ENCODE measurements at places on chromosomes 7 and 10.

DNA sequence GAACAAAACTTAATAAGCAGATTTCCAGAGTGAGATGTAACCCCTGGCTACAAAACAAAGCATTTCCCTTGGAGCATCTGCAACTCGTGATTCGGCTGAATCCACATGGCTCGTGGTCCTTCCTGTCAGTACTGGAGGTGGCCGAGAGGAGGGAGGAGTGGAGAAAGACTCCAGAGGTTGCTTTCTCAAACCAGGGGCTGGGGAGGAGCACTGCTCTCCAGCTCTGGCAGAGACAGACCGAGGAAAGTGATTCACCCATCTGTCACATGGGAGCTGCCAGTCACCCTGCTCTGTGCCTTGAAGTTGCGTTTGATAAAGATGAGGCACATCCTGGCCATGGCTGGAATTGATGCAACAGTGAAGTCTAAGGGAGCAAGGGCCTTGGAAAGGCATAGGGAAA lies 72.7 kb downstream of the COL13A1 start:
- DNase-seq = no peak

- no peak for DNase-seq
Observed at GRCh38 chr7:122535086-122535485, 163.8 kb downstream of the RNF133 start.

DNA sequence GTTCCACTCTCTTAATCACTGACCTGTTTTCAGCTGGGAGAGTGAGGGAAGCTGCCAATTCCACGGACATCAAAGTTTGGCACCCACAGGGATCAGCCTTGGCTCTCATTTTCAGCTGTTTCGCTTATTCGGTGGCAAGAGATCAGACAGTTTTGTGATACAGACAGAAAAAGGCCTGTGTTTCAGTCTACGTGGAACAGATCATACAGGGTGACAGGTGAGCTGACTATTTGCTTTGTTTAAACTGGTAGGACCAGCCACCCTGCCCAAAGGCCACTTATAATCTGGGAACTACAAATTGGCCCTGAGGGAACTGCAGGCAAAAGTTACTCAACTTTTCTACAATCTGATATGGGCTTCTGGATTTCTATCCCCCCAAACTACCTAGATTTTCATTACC lies 128.6 kb downstream of the ZNF467 start:
- no peak for DNase-seq

DNA sequence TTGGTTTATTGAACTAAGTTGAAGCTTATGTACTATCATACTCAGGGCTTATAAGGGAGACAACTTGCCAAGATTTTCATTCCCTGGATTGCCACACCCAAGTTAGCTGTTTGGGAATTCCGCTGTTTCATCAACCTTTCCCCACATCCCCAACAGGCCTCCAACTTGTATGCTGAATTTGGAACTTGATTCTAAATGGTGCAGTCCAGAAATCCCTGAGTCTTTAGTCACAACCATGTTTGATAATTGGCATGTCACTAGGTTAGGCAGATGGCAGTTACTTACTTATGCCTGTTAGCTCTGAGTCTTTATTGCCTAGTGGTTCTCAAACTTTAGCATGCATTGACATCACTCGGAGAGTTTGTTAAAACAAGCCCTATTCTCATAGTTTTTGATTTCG lies 135.4 kb upstream of the PRPS1L1 start:
- no peak for DNase-seq

DNA sequence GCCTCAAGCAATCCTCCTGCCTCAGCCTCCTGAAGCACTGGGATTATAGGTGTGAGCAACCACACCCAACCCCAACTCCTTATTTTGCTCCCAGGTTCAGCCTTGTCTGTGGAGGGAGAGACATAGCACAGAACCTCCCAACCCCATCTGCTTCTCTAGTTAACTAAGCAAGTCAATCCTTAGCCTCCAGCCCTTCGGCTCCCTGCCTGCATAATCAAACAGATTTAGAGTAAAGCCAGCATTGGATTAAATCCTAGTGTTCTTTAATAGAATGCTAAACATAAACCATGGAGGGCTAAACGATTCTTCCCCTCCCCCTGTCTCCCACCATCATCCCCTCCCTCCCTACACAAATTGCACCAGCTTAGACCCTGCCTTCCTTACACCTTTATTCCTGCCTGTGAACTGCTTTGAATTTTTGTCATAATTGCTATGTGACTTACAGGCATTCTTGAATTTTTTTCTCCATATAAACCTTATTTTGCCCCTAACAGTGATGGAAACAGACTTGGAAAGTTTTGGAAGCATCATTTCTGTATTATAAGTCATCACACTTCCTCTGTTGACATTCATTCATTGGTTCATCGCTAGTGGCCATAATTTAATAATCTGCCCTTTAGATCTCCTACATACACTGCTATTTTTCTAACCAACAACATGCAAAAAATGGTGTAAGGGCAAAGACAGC lies 72.6 kb upstream of the TOMM7 start:
- DNase-seq = no peak

GRCh38 chr7:12993025-12993424 lies 305.6 kb downstream of the ARL4A start:
- DNase-seq = no peak

DNA sequence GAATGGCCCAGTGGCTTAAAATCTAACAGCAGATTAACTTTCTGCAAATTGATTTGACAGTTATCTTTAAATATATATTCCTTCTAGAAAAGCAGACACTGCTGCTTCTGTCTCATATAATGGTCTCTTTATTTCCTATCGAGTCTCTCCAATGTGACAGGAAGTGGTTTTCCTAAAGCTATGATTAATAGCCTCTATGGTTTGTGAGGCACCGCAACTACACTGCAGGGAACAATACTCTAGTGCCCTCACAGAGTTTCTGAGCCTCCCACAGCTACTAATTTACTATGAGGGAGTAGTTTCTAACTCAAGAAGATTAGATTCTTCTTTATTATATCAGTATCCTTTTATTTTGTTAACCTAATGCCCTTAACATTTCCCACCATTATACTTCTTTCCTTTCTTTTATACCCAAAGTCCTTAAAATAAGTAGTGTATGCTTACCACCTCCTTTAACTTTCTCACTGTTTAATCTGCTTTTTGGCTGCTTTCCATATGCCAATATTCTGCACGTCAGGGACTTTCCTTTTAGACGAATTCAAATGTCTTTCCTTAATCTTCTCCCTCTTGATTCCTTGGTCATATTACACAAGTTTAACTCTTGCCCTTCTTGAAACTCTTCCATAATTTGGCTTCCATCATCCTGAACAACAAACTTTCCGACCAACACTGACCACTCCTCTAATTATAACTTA lies 23.8 kb upstream of the AHR start:
- DNase-seq = no peak

DNA sequence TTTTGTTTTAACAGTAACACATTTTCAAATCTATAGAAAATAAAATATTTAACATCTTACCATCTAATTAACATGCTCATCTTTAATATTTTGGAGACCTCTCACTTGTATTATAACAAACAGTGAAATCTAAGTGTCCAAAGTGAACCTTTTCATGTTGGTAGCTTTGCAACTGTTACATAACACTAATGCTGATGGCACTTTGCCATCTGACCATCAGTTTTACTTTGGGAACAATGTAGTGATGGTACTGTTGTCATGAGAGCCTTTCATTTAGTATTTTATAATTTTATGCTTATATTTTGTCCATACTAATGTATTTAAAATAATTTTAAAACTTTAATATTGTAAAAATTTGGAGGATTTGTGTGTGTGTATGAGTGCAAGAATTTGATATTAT lies 1017.0 kb upstream of the KCND2 start:
- DNase-seq = no peak

DNA sequence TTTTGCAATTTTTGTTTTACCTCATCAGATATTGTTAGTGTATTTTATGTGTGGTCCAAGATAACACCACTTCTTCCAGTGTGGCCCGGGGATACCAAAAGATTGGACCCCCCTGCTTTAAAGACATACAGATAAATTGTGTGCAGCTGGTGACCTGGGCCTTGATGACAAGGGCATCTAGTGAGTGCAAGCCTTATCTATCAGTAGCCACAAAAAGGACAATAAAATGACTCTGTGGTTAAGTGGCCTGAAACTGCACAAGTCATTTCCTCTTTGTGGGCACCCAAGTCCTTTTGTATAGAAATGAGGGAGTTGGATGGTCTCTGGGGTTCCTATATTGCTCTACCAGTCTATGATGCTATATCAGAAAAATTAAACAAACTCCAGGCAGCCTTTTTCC lies 98.1 kb downstream of the PARD3 start:
- DNase-seq = no peak

DNA sequence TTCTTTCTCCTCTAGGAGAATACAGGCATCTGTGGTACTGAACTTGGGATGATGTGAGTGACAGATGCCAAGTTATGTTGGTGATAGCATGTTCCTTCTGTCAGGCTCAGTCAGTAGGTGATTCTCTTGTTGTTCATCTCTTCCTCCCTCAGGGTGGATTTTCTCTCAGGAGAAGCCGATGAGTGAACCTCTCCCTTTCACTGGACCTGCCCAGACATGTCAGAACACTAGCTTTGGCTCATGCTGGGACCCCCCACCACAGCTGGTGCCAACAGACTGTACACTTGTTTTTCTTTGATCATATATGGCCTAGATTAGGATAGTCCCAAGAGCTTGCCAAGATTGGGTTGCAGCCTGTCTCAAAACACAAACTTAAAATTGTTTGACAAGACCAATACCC lies 129.4 kb downstream of the BMPER start:
- DNase-seq = no peak

- DNase-seq = peak; percentile 74
Observed at GRCh38 chr7:94655848-94656657, at the start of gene SGCE. SGCE (minus strand) TSS chr7:94656133; CDS start chr7:94656098, 35 bp downstream.

- DNase-seq = no peak
Observed at GRCh38 chr7:157263156-157263555, 73.6 kb upstream of the DNAJB6 start.

- no peak for DNase-seq
Observed at GRCh38 chr7:120991581-120991980, 3.1 kb downstream of the CPED1 start.

DNA sequence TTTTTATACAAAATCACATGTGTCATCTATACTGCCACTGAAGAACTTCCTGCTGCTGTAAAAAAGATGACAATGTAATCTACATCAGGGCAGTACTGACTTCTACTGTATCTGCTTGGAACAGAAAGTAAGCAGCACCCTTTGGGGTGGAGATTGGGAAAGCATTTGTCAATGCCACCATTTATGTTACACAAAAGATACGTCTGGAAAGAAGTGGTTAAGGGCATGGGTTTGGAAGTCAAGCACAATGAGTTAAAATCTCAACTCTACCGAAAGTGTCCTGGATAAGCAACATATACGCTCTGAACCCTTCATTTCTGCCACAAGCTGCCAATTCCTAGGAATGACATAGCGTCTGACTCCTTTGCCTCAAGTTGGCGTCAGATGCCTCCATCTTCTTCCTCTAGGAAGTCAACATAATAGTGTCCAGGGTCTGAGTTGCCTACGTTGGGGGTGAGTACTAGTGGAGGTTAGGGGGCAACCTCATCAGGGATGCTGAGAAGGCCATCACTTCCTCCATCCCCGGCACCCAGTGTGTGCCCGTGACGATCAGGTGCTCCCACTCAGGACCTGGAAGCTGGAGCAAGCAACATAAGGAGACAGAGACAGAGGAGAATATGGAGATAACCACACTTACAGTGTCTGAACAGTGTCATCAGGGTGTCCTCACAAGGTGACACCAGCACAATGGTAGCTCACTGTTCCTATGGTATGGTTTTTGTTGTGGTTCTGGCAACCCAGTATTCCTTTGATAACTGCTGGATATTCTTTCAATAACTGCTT lies 58.3 kb downstream of the SGMS1 start:
- DNase-seq = no peak

DNA sequence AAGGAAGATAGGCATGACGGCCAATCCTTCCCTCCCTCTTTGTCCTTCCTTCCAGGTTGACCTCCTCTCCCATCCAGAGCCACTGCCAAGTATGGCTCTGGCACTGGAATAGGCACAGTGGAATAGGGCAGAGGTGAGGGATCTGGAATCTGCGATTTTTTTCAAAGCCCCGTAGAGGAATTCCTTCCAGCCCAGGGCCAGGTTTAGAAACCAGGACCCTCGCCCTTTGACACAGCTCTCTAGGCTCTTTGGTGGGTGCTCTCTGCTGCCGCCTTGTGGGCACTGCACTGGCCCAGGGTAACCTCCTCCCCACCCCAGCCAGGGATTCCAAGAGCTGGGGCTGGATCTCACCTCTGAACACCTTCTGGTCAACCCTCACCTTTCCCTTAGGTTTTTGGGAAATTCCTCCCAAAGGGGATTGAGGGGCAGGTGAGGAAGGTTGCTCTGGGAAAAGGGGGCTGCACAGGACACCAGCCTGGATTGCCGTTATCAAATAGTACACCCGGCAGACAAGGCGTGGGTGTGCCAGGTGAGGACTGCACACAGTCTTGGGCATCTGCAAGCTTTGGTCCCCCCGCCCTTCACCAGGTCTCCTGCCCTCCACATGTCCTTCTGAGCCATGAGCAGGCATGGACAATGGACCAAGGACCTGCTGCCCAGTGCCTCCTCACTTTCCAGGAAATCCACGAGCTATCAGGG lies 22.8 kb downstream of the C10orf105 start:
- DNase-seq = no peak

- no peak for DNase-seq
Observed at GRCh38 chr7:45225311-45225947, 67.8 kb downstream of the RAMP3 start.

DNA sequence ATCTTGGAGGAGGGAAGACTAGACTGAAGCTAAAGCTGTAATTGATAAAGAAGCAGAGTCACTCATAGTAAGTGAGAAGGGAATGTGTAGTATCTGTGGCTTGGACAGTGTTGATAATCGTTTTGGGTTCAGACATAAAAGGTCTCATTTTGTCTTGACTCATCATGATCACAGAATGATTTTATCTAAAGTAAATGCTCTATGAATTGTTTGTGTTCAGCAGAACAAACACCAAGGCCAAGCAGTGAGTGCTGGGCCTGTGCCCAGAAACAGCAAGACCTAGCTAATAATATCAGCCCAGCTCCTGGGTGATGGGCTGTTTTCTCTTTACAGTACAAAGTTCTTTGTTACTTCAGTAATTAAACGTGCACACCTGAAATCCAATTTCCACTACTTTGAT lies 26.7 kb upstream of the CD36 start:
- no peak for DNase-seq

GRCh38 chr7:116231543-116231942 lies 21.2 kb downstream of the TES start:
- no peak for DNase-seq

GRCh38 chr7:108321359-108321758 lies 134.9 kb downstream of the NRCAM start:
- DNase-seq = no peak

DNA sequence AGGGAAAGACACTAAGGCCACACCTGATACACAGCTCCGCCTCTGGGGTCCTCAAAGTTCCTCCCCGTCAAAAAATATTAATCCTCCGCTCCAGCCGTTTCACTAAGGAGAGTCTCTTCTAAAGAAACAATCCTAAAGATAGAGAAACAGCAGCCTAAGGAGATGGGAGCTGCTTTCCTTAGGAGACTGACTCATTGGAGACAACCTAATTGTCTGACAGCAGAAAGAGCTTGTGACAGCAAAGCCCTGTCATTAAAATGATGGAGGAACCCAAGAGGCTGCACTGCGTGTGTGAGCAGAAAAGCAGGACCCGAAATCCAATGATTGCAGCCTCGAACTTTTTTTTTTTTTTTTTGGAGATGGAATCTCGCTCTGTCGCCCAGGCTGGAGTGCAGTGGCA lies 44.0 kb upstream of the TNRC18 start:
- no peak for DNase-seq

GRCh38 chr10:49666054-49666615 lies 13.3 kb upstream of the C10orf53 start:
- no peak for DNase-seq
